ENCODE measurements at places on chromosomes 1 and 21. TPM values are rescaled to one million over a fixed set of nuclear protein-coding genes. Genes with fewer than 3 reads are reported as not detected.
A peak's percentile ranks its signal among the peaks of the same experiment; 100 is the strongest.

DNA sequence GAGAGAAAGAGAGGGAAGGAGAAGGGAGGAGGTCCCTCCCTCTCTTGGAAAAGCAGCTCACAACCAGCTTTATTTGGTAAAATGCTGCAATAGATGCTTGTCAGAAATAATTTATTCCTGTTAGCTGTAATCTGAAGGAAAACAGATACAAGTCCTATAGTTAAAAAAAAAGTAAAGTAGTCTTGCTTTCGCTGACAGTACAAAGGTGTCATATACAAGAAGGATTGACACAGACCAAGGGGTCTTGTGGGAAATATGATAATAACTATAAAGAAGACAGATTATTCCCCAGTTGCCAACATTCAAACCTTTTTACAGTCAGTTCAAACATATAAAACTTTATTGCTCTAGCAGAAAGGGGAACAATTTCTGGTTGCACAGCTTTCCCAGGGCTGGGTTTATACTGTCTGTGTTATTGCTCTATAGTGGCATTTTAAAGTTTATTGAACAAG lies 145.0 kb downstream of the PBX1 start:
- H3K4me1 ChIP-seq = peaks cover 23% of the 10 kb centered on the region
- H3K27ac ChIP-seq = no peak overlapping the region
- H3K4me3 ChIP-seq = no peak overlapping the region
- no peak for DNase-seq

PRDM2 gene
- polyA plus RNA-seq = 11.1 TPM

- no peaks in the 10 kb centered on the region for H3K27me3 ChIP-seq
- H3K4me1 ChIP-seq = no peaks in the 10 kb centered on the region
- H3K27ac ChIP-seq = no peak overlapping the region
- H3K4me3 ChIP-seq = no peak overlapping the region
- H3K36me3 ChIP-seq = no peaks in the 10 kb centered on the region
Measured at GRCh38 chr1:167441222-167441621, 77.1 kb downstream of the CD247 start.

POTED gene
- not detected for polyA plus RNA-seq

- no peak for DNase-seq
- H3K4me3 ChIP-seq = no peak overlapping the region
- no peaks in the 10 kb centered on the region for H3K4me1 ChIP-seq
- no peaks in the 10 kb centered on the region for H3K27me3 ChIP-seq
Measured at GRCh38 chr1:204959374-204959773, 83.6 kb upstream of the CNTN2 start.

GRCh38 chr1:73862355-73862754 lies 335.6 kb downstream of the LRRIQ3 start:
- no peaks in the 10 kb centered on the region for H3K36me3 ChIP-seq
- no peak for DNase-seq
- H3K4me1 ChIP-seq = no peaks in the 10 kb centered on the region
- H3K27me3 ChIP-seq = no peaks in the 10 kb centered on the region
- no peak overlapping the region for H3K4me3 ChIP-seq
- H3K27ac ChIP-seq = no peak overlapping the region

DRAM2 gene
- polyA plus RNA-seq = 75.8 TPM

DNA sequence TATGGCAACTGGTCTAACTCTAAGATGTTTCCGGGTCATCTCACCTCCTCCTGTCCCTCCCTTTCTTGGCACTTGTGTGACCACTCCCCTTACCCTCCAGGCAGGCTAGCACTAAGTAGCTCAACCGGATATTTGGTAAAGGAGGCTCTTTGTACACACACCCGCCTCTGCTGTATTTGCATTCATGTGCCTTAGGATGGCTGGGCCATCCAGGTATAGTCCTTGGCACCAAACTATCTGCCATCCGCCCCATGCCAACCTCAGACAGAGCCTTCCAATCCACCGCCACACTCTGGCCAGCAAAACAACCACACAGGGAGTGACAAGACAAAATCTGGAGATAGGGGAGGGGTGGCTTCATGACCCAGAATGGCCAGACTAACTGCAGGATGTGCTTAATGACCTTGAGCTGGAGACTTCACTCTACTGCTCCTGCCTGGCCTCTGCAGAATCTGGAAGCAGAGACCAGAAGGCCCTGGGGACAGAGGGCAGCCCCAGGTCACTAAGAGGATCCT lies 59.5 kb downstream of the CDK18 start:
- no peak overlapping the region for H3K27ac ChIP-seq
- DNase-seq = no peak
- no peak overlapping the region for H3K4me3 ChIP-seq
- H3K4me1 ChIP-seq = no peaks in the 10 kb centered on the region

- peaks cover 5% of the 10 kb centered on the region for H3K4me1 ChIP-seq
- no peaks in the 10 kb centered on the region for H3K27me3 ChIP-seq
- peak overlapping the region; percentile 79 for H3K4me3 ChIP-seq
- no peaks in the 10 kb centered on the region for H3K36me3 ChIP-seq
Measured at GRCh38 chr1:9235096-9235459, 504 bp downstream of the H6PD start.

Measured in fibroblast of lung (primary cell).